ENCODE measurements at places on chromosomes 6 and 20. TPM values are rescaled to one million over a fixed set of nuclear protein-coding genes. Genes with fewer than 3 reads are reported as not detected.

TMEM74B gene
- 16.1 TPM for total RNA-seq

CCM2L gene
- total RNA-seq: 3.7 TPM

TRAPPC3L gene
- 0.69 TPM for total RNA-seq

TRERF1 gene
- 4.8 TPM for total RNA-seq

DNMT3B gene
- total RNA-seq: 4.2 TPM

MUCL3 gene
- not detected for total RNA-seq

RIMS4 gene
- 48.2 TPM for total RNA-seq

ANKRD66 gene
- total RNA-seq: 3.5 TPM

HRH3 gene
- 2.3 TPM for total RNA-seq

GLO1 gene
- total RNA-seq: 137 TPM

SERAC1 gene
- total RNA-seq: 25.8 TPM

DCBLD1 gene
- total RNA-seq: 16.4 TPM

KIF25 gene
- total RNA-seq: not detected

DNPH1 gene
- 26.1 TPM for total RNA-seq

BPIFB1 gene
- not detected for total RNA-seq

SAMHD1 gene
- total RNA-seq: 67.1 TPM

TBXT gene
- not detected for total RNA-seq

MYB gene
- total RNA-seq: 4.8 TPM

C6orf58 gene
- total RNA-seq: 1.2 TPM
